ENCODE measurements at places on chromosomes 3 and 15.

GRCh38 chr3:105394177-105394576 lies 27.5 kb downstream of the ALCAM start:
- DNase-seq: no peak

DNA sequence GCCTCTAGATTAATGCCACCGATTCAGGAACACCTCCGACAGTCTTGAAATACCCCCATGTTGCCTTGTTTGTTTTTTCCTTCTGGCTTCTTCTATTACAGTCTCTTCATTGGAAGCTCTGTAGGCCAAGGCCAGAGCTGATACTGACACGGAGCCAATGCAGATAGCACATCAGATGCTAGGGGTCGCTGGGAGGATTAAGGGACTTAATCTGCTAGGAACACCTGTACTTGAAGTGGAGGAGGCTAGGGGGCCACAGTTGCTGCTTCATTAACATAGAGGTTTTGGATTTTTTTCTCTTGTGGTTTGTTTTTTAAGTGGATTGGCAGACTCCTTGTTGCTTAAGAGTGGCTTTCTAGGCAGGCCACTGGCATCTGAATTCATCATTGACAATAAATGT lies 49.6 kb downstream of the PARP14 start:
- no peak for DNase-seq

- DNase-seq: no peak
Measured at GRCh38 chr15:30791239-30792175, 112.2 kb upstream of the FAN1 start.

GRCh38 chr3:151214459-151214858 lies 11.4 kb upstream of the GPR171 start:
- no peak for DNase-seq

DNA sequence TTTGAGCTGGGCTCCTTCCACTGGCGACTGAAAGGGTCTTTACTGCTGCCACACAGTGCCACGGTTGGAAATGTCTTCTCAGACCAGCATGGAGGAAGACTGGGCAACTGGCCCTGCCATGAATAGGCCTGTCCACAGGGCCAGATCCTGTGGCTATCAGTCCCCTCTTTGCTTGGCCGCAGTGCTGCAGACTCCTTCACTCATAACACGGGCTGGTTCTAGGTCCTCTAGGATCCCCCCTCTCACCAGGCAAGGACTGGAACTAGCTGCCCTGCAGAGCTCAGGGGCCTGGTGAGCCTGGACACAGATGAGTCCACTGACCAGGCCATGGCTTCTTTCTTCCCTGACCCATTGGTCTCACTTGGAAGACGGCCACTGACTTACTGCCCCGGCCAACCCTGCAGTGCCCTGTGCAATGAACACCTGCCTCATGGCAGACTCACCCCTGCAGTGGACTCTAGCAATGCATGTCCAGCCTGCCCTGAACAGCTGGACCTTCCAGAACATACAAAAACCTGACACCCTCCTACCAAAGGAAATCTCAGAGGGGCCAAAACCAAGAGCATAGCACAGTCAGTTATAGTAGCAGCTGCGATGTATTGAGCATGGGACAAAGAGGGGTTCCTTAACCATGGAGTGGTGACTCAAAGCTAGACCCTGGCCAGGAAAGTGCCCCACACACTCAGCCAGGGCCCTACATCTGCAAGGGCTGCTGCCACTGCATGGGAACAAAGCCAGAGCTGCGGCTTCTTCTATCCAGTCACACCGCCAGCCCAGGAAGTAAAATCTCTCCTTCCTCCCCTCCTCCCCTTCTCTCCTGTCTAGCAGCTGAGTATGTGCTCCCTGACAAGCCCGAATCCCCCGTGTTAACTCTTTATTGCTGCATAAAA lies 72.1 kb upstream of the ITGA11 start:
- no peak for DNase-seq

DNA sequence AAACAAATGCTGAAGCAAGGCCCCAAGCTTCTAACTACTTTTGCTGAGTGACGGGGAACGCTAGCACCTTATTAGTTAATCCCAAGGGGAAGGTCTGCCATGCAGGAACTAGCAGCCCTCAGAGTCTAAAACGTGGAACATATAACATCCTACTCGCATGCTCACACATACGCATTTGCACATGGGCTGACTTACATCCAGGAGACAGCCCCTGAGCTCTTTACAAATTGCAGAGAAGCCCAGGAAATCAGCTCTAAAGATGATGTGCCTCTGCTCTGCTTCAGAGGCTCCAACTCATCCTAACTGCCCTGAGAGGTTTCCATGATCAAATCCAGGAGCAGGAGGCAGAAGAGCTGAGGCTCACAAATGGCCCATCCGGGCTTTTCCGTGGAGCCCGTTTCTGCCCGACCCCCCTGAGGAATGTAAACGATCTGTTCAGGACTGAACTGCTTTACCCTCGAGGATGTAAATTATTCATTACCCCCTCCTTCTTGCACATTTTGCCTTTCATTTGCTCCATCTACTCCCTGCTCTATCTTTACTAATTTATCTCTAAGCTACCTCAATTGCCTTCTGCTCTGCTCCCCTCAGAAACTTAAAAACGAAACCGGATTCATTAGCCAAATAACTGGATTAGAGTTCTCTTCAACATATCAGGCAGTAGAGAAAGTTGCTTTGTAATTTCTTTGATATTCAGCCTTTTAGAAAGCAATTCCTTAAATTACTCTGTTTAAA lies 141.9 kb upstream of the CCDC54 start:
- DNase-seq: no peak

DNA sequence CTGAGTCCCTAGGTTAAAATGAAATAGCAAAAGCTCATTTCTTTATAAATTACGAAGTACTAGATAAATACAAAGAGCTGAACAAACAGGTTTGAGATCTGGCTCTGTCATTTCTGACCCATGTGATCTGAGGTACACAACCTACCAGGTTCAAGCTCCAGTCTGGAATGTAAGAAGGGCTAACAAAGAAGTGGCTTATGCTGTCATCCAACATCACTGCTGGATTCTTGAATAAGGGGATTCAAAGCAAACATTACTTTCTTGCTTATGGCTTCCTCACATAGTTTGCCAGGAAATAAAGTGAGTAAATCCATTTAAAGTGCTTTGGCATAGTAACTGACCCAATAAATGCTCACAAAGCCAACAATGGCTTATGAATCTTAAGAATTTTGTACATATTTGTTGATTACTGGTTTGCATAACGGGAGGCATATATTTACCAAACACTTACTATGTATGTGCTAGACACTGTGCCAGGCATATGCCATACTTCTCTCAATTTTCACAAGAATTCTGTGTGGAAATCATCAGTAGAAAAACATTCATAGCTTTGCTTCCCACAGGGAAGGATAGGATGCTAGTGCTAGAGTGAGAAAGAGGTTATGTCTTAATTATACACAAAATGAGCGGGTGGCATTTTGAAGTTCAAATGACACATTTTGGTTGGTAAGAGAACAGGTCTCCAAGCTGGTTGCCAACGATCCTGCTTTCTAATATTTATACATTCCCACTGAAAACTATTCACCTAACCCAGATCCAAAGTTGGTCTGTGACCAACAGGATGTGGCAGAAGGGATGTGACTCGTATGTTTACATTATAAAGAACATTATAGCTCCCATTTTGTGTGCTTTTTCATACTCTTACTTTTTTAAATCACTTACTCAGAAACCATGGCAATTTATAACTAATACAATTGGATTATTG lies 38.7 kb upstream of the CSPG5 start:
- DNase-seq: no peak

DNA sequence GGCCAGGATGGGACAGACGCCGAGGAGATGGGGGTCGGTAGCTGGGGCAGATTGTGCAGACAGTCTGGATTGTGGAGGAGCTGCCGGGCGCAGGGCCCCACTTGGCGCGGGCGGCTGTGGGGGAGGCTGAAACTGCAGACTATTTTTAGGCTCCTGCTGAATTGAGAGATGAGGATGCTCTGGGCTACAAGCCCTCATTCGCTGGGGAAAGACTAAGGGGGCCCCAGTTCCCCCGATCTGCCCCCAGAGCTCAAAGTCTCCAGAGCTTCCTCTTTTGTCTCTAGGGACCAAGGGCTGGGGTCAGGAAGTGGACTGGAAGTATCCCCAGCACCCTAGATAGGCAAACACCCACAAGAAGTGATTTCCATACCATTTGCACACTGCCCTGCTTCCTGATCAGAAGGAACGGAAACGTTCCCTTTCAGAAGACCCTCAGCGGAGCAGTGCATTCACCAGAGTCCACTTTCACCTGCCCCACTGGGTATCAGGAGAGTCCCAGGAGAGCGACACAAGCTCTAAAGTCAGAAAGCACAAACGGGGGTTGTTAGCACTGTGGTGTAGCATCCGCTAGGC lies 29.7 kb downstream of the SEMA7A start:
- DNase-seq: no peak

DNA sequence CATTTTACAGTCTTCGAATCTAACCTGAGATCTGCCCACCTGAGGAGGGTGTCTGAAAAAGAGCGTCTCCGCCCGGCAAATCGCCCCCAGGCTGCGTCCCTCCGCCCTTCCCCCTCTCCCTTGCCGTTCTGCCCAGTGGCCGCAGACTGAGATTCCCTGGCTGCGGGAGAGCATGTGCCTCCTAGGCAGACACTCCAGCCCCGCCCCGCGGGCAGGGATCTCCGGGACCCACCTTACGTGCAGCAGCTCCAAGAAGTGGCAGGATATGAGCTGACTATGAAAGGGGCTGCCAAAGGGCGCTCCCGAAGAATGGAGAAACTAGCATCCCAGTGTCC lies 2.7 kb upstream of the WNT5A start:
- no peak for DNase-seq

DNA sequence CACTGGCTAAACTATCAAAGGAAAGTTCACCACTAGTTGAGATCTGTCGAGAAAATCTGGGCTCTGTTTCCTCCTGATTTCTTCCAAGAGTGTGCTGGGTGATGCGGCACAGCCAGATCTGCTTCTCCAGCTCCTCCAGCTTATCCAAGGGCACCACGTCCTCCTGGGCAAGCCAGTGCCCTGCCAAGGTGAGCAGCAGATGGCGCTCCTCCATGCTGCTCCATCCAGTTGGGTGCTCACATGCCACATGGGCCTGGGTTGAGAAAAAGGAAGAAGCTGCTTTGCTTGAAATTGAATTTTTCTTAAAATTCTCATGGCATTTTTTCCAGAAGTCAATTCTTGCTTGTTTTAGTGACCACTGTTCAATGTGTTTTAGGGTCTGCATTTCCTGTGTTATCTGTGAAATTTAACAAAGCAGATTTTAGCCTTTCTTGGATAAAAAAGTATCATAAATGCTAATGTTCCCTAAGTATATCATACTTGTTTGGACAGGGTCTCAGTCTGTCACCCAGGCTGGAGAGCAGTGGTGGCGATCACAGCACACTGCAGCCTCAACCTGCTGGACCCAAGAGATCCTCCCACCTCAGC lies 47.3 kb downstream of the EIF3J start:
- DNase-seq: peak; percentile 66

DNA sequence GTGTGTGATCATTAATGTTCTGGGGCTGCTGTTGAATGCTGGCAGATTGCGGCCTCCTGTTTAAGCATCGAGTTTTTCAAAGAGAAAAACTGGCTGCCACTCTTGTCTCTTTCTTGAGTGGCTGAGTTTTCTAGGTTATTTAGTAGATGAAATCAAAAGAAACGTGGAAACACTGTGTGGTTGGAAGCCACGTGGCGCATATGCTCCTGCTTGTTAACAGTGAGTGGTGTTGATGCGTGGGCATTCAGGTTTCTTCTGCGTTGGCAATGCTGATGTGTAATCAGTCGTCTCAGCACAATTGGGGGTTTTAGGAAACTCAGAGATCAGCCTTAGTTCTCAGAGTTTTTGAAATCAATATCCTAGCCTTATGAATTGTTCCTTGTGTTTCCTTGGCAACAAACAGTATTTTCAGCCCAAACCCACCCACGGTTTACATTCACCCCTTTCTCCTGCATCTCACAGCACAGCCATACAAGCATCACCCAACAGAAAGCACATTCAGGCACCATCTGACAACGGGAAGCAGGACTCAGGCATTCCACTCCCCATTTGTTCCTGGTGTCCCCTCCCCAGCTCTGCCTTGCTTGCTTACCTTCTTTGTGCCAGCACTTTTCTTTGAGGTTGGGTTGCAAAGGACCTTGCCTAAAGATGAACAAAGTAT lies 74.7 kb downstream of the SEC22A start:
- no peak for DNase-seq

- no peak for DNase-seq
Measured at GRCh38 chr15:39594446-39595337, 13.8 kb downstream of the THBS1 start.

DNA sequence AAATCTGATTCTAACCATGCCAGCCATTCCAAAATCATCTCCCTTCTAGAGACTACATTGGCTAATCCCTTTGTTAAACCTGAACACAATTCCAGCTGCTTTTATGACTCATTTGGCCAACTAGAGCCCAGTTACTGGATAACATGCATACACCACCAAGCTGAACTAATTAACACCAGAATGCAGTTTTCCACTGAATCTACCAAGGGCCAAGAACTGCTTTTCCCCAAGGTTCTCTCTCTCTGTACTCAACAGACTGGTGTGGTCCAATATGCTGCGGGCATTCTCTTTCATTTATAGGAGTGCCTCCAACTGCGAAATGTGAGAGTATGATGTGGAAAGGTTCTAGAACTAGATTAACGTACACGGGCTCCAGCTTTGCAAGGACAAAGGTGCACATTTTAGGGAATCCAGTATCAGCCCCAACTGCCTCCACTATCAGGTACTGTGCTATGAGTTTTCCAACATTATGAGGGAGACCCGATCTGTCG lies 1.5 kb downstream of the CHSY1 start:
- no peak for DNase-seq

DNA sequence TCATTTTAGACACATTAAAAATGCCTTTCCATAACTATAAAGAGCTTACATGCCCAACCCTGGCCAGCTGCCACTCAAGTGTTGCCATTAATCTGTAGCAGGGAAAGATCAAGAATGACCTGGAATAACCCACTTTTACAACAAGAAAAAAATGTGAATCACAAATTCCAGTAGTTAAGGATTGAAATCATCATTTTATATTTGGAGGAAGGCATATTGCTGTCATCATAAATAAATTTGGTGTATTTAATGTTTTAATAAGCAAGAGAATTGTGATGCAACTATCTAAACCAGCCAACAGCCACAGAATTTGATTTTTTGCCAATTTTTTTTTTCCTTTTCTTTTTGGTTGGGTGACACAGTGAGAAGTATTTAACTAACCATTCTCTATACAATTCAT lies 240.0 kb upstream of the SEMA6D start:
- no peak for DNase-seq

Data from CD4-positive, alpha-beta T cell treated with Interleukin-10 for 1 hour (primary cell).